ENCODE measurements at places on chromosomes 1 and 21.

GRCh38 chr1:245566952-245567351 lies 412.2 kb downstream of the KIF26B start:
- DNase-seq: no peak

DNA sequence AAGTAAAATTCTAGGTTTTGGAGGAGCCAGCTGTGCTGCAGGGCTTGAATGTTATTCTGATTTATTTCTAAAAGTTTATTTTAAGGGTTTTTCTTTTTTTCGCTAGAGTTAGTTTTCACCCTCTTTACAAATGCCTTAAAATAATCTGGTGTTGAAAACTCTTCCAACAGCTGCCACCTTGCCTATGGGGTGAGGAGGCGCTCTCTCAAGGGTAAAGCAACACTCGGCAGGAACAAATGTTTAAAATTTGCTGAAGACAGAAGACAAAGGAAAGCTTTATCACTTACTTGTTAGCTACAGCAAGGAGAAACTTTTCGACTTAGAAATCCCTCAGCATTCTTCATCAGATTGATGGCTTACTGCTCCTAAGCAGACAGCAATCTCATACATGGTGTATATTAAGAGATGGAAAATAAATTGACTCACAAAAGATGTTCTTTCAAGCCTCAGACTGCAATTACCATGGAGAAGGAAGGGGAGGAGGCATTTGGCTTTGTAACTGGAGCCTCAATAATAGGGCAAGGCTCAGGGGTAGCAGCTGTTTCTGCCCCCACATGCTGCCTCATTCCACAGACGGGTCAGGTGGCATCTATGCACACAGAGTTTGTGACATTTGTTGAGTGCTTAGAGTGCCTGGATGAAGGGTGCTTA lies 79.8 kb upstream of the RALGPS2 start:
- no peak for DNase-seq

DNA sequence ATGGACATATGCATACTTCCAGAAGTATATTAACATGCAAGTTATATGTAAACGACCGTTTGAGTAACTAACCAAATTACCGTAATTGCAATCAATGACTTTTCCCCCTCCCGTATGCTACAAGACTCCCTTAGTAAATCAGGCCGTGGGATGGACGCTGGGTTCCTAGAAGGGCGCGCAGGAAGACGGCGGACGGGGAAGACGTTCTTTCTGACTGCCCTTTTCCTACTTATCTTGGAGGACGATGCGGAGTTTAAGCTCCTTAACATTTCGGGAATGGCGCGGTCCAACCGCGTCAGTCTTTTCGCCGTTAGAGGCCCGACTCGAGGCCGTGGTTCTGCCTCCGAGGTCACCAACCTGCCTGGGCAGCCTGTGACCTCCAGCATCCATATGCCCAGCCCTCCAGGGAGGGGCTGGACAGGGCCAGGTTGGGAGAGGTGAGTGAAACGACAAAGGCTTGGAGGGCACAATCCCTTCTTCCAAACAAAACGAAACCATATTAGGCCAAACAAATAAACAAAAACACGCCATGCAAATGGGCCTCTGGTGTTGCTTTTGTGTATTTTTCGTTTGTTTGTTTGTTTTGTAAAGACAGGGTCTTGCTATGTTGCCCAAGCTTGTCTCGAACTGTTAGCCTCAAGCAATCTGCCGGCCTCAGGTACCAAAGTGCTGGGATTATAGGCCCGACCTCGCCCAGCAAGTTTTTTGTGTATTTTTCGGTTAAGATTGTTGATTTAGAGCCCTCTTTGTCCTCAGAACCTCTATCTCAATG lies 873 bp upstream of the PI4KB start:
- no peak for DNase-seq

GRCh38 chr1:211942583-211942982 lies 92.8 kb downstream of the INTS7 start:
- DNase-seq: no peak

GRCh38 chr1:148166558-148167492 lies 14.7 kb upstream of the NBPF11 start:
- no peak for DNase-seq

GRCh38 chr1:205526431-205526830 lies 22.0 kb downstream of the CDK18 start:
- DNase-seq: no peak

GRCh38 chr1:41418857-41419583 lies 57.8 kb downstream of the FOXO6 start:
- no peak for DNase-seq

DNA sequence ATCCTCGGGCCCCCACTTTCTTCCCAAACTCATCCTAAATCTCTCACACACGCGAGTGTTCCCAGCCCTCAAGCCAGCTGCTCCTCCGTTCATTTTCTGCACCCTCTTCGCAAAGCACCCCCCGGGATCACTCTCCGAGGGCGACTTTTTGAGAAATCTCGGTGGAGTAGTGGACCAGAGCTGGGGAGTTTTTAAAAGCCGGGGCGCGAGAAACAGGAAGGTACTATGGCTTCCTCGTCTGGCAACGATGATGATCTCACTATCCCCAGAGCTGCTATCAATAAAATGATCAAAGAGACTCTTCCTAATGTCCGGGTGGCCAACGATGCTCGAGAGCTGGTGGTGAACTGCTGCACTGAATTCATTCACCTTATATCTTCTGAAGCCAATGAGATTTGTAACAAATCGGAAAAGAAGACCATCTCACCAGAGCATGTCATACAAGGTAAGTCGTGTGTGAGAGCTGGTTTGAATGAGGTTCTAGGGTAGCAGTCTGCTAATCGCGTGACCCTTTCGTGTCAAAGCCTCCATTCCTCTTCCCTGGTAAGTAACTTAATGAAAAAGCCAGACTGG lies 800 bp downstream of the DR1 start:
- DNase-seq: no peak

DNA sequence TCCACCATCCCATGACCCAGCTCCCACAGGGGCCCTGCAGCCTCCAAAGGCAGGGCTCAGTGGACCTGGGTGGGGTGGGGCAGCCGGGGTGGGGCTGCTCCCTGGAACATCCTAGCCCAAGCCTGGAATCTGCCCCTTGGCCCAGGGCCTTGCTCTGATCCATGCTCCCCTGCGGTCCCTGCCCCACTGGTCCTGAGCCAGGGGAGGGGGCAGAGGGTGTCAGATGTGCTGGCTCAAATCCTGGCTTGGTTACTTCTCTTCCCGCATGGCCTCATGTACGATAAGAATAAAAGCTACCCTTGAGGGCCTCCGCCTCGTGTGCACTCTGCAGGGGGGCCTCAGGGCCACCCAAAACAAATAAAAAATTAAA lies 819 bp downstream of the SLC25A34 start:
- no peak for DNase-seq

DNA sequence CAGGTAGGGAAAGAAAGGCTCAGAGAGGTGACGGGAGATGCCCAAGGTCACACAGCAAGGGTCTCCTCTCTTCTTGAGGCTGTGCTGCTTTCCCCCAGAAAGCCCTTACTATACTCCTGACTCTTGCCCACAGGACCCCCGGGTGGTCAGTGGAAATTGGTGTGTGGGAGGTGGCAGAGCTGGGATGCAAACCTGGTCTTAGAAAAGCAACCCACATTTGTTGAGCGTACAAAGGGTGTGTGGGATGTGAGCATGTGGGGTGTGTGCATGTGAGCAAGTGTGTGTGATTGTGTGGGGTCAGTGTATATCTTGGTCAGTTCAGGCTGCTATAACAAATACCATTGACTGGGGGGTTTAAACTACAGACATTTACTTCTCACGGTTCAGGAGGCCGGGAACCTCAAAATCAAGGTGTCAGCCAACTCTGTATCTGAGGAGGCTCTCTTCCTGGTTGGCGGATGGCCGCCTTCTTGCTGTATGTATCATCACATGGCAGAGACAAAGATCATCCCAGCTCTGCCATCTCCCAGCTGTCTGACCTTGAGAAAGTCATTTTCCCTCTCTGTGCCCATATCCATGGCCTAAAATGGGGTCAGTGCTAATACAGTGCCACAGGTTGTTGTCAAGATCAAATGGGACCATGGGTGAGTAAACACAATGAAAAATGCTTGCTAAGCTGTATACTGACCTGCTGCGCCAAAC lies 268.5 kb downstream of the PTPRU start:
- no peak for DNase-seq

DNA sequence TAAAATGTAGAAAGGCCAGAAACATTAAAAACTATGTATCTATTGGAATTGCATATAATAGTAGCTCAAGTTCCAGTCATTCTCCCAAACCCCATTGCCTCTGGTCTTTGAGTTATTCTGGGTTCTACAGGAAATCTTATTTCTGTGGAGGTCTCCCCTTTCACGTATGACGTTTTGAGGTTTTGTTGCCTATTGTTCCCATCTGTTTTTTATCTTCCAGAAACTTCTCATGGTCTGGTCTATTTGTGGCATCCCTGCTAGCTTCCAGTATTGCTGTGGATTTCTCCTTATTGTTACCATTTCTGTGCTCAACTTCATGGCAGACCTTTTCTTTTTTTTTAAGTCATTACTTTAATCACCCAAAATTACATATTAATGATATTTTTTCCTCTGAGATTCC lies 43.3 kb downstream of the DTL start:
- DNase-seq: no peak

GRCh38 chr21:14451546-14451945 lies 68.6 kb upstream of the HSPA13 start:
- DNase-seq: no peak

- DNase-seq: no peak
Observed at GRCh38 chr1:10532362-10532761, 57.6 kb downstream of the PEX14 start.

DNA sequence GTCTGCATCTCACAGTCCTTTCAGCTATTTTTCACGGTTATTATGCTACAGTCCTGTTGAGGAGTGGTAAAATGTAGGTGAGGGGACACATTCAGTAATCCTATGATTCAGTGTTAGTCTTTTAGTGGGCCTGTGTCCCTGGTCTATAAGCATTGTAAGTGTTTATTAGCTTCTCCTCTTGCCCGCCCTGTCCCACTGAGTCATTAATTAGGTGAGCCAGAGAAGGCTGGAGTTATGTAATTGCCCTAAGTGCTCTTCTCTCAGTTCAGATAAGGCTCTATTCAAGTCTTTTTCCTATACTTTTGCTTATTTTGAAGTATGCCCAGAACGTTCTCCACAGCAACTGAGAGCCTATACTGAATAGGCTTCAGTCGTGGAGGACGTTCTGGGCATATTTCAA lies 76.3 kb upstream of the ZRANB2 start:
- no peak for DNase-seq

GRCh38 chr1:168468042-168468809 lies 75.6 kb downstream of the XCL2 start:
- DNase-seq: no peak

DNA sequence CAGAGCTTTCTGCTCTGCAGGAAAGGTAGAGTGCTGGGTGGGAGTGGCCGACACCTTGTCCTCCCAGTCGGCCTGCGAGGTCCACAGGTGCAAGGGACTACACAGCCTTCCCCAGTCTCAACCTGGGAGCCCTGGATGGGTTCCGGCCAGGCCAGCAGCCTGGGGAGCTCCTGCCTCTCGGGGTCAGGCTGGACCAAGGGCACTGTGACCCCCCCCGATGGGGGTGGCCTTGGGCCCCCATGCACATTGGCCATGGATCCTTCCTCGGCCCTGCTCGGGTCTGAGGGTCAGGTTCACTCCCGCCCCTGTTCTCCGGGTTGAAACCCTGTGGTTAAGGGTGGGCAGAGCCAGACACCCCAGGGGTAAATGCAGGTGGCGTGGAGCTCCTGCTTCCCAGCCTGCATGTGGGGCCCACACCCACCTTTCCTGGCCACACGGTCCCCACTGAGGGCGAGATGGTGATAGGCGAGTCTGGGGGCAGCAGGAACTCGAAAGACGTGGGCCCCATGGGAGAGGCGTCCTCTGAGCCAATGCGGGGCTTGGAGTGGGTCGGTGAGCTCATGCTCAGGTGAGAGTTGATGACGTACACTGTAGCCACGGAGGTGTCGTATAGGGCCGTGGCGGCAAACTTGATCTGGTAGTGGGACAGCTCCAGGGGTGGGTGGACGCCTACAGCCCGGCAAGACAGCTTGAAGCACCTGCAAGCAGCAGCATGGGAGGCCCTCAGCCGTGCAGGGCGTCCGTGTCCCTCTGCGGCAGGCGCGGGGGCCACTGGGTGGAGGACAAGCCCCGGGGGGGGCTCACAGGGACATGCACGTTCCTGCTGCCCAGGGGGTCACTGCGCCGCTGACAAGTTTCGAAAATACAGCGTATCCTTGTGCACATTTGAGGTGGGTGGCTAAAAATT lies 10.8 kb upstream of the TMEM52 start:
- no peak for DNase-seq

GRCh38 chr21:33491373-33492102 lies at the start of gene DNAJC28:
Gene DNAJC28 (minus strand): TSS chr21:33491716. CDS start chr21:33489393, 2,323 bp downstream.
- DNase-seq: peak; percentile 92

DNA sequence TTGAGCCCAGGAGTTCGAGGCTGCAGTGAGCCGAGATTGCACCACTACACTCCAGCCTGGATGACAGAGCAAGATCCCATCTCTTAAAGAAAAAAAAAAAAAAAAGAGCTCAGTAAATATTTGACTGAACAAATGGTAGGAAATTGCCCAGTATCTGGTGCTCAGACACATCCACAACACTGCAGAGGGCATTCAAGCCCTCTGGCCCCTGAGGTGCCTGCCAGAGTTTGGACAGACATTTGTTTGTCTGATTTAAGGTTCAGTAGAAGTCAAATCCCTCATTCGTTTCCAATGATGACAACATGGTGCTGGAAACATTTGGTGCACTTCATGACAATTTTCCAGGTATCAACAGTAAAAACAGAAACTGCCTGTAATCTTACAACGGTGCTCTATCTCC lies 86.6 kb downstream of the HLCS start:
- no peak for DNase-seq

DNA sequence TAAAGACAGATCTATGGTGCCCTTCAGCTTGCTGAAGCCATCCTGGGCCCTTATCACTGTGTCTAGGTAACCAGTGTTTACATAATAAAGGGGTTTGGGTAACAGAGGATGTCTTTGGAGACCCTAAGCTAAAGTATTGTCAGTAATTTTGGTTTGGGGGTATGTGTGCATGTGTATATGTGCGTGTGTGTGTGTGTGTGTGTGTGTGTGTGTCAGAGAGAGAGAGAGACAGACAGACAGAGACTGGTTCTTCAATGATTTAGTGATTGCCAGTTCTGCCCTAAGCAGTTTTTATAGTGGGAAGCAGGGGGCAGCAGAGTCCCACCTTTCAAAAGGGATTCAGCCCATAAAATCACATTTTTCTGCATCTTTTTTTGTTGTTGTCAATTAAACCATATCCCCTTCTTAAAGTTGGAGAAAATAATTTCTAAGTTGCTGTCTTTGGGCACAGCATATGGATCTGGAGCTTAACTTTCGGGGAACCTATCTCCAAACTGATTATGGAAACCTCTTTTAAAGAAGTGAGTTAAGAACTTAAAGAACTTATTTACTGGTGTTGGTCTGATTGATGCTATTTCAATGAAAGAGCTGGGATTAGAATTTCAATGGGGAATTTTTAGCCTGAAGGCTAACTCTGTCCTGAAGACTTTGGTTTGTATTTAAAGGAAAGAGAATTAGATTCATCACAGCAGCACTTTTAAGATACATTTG lies 51.1 kb downstream of the ZNF326 start:
- DNase-seq: no peak

GRCh38 chr1:23473037-23473800 lies 10.8 kb downstream of the ASAP3 start:
- DNase-seq: no peak
